ENCODE measurements at places on chromosomes 16 and 17. TPM values are rescaled to one million over a fixed set of nuclear protein-coding genes. Genes with fewer than 3 reads are reported as not detected.
A peak's percentile ranks its signal among the peaks of the same experiment; 100 is the strongest.

GRCh38 chr16:57409870-57410587 is 5.5 kb downstream of the CCL17 start:
- DNase-seq = no peak

DNA sequence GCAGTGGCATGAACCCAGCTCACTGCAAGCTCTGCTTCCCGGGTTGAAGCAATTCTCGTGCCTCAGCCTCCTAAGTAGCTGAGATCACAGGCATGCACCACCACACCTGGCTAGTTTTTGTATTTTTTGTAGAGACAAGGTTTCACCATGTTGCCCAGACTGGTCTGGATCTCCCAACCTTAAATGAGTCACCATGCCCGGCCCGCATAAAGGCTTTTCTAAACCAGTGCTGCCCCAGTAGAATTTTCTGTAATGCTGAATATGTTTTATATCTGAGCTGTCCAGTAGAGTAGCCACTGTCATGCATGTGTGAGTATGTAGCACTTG is 36.9 kb upstream of the WSB1 start:
- DNase-seq = no peak

- peak; percentile 19 for DNase-seq
Measured at GRCh38 chr16:56353054-56353921, 72.1 kb downstream of the AMFR start.

- no peak for DNase-seq
Measured at GRCh38 chr16:51710905-51711563, 560.0 kb upstream of the SALL1 start.

DNA sequence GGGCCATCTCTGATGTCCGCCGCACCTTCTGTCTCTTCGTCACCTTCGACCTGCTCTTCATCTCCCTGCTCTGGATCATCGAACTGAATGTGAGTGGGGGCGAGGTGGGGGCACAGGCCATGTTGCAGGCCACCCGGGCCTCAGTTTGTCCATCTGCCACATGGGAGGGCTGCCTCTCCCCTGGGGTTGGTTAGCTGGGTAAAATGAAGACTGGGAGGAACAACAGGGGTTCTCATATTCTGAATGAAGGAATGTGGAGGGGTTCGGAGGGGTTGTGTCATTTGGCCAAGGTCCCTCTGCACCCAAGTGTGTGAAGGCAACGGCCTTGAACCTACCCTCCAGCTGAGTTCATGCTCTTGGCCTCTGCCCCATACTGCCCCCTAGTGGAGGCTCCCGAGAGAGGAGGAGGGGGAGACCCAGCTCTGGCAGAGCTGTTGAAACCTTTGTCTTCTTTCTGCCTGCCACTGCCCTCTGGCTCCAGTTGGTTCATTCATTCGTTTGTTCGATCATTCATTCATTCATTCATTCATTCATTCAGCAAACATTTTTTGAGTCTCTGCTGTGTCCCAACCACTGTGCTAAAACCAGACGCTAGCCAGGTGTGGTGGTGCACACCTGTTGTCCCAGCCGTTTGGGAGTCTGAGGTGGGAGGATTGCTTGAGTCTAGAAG is 11.4 kb upstream of the TCAP start:
- DNase-seq = peak; percentile 75

DNA sequence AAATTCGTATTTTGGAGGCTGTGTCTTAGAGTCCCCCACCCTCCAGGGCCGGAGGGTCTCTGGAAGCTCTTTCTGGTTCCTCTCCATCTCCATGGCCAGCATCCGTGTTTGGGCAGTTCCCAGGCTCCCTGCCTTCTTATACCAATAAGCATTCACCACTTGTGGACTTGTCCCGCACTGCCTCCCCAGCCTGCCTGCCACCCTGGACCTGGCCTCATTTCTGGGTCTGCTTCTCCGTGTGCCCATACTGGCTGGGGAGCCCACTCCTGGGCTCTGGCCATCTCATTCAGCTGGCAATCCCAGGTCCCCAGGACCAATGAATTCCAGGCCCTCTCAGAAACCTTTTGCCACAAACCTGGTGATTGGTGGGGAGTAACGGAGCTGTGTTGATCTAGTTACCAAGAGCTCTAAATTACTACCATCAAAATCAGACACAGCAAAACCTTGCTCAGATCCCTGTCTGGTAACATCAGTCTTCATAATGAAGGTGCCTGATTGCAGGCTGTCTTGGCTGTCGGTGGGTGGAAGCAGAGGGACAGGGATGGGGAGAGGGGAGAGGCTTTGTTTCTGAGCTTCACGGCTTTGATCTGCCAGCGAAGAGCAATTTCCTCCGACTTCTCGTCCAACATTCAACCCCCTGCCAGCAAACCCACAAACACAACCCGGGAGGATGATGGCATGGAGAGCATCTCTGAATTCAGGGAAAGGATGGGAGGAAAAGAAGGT is 27.7 kb upstream of the CRHR1 start:
- no peak for DNase-seq

GRCh38 chr16:89119166-89119621 is 25.5 kb downstream of the ACSF3 start:
- DNase-seq = peak; percentile 27

GRCh38 chr16:55911616-55912015 is 36.4 kb upstream of the CES5A start:
- DNase-seq = no peak

DNA sequence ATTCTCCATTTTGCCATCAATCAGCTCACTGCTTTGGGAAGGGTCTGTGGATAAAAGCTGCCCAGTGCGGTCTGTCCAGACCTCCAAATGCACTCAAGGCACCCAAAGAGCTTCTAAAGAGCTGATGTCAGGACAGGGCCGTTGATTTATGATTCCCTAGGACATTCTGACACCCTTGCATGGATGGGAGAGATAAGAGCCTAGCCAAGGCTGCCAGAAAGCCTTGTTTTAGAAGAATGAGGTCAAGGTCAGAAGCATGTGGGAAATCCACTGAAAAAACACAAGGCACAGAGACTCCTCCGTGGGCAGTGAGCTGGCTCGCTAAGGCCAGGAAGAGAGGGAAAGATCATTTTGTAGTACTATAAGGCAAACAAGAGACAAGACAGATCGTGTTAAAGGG is 214.0 kb downstream of the CDH11 start:
- DNase-seq = no peak

DNA sequence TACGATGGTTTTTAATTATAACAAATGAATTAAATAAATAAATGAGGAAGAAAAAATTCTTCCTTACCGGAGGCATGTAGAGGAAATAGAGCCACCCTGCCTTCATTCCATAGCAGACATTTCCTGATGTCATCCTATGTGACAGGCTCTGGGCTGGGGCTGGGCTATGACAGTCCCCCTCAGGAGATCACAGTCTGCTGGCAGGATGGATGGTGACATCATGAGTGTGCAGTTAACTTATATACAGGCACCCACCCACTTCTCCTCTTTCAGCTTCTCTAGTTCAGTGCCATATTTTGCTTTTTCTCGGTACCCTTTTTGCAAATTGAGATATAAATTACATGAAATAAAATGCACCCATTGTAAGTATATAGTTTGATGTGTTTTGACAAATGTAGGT is 6.4 kb upstream of the CMTM3 start:
- no peak for DNase-seq

- no peak for DNase-seq
Measured at GRCh38 chr16:14148569-14148968, 77.5 kb downstream of the MRTFB start.

NR1D1 gene
- 21.5 TPM for total RNA-seq

GRCh38 chr16:2512735-2513404 is 882 bp upstream of the ATP6V0C start:
- DNase-seq = no peak

- DNase-seq = no peak
Measured at GRCh38 chr16:70705056-70705455, 19.2 kb upstream of the MTSS2 start.

CD300LF gene
- total RNA-seq = not detected

TBC1D3H gene
- not detected for total RNA-seq

XAF1 gene
- total RNA-seq = 18.7 TPM

DNA sequence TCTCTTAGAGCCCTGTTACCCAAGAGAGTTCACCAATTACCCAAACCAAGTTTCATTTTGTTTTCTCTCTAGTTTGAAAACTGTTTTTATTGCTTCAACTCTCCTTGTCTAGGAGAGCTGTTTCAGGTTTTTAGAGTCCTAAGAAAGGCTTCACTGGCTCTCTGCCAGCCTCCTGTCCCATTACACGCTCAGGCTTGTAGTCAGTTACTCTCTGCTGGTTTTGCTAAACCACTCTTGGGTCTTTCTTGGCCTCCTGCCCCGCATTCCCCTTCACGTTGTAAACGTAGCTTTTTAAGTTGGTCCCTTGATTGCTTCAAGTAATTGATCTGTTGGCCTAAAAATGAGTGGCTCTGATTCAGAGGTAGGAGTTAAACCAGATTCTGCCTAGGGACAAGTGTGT is 529.1 kb downstream of the MAF start:
- no peak for DNase-seq

GRCh38 chr16:11203111-11203623 is 52.8 kb downstream of the SOCS1 start:
- no peak for DNase-seq

NDRG4 gene
- 580 TPM for total RNA-seq

- no peak for DNase-seq
Measured at GRCh38 chr17:78641243-78641642, 64.0 kb upstream of the DNAH17 start.

- DNase-seq = no peak
Measured at GRCh38 chr17:44311562-44312181, 3.3 kb downstream of the RUNDC3A start.

- DNase-seq = no peak
Measured at GRCh38 chr17:51742571-51742970, 415.9 kb downstream of the CA10 start.

DNA sequence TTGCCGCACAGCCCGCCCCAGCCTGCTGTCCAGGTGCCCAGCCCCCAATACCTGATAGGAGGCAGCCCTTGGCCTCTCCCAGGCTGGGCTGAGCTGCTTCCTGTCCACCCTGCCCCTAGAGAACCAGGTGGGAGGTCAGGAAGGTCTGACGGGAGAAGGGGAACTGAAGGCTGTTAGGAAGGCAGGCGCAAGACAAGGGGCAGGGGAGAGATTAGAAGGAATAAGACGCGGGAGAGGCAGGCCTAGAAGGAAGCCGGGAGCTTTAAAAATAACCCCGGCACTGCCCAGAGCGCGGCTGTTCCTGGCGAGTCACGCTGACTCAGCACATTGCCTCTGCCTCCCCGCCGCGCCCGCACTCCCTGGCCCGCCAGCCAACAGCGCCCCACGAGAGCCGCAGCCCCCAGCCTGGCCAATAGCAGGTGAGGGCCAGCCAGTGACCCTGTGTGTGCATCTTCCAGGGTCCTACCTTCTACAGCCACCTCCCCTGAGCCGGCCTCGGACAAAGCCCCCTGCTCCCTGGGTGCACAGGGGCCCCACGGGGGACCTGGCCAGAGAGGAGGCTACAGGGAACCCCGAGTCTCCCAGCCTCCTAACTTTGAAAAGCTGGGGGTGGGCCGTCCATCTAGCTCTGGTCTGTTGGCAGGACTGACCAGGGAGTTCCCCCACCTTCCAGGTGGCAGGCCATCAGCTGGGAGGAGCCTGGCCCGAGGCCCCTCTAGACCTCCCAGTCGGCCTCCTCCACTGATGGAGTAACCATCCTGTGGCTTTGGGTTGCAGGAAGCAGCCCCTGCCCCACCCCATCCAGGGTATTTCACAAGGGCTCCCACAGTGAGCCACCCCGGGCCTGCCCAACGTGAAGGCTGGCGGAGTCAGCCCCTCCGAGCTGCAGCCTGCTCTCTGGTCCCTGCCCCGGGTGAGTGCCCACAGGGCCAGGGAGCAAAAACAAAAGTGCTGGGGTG is 4.0 kb downstream of the MAFG start:
- peak; percentile 83 for DNase-seq

DNA sequence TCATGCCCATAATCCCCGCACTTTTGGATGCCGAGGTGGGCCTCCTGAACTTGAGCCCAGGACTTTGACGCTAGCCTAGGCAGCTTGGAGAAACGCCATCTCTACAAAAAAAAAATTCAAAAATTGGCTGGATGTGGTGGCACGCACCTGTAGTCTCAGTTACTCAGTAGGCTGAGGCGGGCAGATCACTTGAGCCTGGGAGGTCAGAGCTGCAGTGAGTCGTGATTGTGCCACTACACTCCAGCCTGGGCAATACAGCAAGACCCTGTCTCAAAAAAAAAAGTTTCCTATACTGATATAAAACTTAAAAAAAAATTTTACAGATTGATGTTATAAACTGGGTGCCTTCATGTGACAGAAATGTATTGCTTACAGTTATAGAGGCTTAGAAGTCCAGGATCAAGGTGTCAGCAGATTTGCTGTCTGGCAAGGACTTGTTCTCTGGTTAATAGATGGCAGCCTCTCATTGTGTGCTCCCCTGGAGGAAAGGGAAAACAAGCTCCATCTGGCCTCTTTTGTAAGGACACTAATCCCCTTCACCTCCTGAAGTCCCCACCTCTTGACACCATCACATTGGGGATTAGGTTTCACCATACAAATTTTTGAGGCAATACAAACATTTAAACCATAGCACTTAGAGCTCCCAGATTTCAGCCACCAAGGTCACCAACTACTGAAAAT is 8.5 kb upstream of the CES3 start:
- DNase-seq = no peak

DNA sequence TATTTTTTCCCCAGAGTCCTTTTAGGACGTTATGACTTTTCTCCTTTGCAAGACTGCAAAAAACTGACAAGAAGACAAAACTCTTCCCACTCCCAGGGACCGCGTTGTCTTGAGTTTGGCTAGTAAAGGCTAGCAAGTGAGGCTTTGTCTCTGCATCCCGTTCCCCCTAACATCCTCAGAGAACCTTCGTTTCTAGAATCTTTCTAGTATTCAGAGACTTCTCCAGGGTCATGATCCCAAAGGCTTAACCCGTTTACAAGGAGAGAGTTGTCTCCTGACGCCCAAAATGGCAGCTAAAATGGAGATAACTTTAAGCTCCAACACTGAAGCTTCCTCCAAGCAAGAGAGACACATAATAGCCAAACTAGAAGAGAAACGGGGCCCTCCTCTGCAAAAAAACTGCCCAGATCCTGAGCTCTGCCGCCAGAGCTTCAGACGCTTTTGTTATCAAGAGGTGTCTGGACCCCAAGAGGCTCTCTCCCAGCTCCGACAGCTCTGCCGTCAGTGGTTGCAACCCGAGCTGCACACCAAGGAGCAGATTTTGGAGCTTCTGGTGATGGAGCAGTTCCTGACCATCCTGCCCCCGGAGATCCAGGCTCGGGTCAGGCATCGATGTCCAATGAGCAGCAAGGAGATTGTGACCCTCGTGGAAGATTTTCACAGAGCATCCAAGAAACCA is 843 bp downstream of the ZNF174 start:
- DNase-seq = no peak

- DNase-seq = no peak
Measured at GRCh38 chr17:45828171-45828570, 16.5 kb upstream of the SPPL2C start.

DNA sequence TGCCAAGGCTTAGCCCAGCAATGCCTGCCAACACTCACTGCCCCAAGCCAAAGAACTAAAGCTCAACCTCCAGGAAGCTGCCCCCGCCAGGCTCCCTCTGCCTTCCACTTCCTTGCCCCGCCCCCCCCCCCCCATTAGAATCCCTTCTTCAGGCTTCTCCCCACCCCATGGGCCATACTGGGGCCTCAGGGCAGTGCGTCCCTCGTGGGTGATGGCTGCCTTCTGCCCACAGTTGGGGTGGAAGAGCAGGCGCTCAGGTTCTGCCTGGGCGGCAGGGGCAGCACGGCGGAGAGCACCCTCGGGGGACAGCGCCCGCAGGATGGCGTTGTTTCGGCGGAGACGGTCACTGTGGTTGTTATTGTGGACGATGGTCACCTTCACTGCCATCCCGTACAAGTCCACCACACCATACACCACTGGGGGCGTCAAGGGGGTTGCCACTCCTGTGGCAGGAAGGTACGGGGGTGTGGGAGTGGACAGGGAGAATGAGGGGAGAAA is 4.1 kb downstream of the NEURL4 start:
- DNase-seq = no peak

NUDT16L1 gene
- 51.7 TPM for total RNA-seq

GRCh38 chr17:79874329-79874981 is 35.2 kb upstream of the CBX4 start:
- DNase-seq = no peak

DRC7 gene
- total RNA-seq = not detected

ANKS4B gene
- not detected for total RNA-seq
